Anterior cingulate cortex (tissue), 58 donors: ENCODE measurements at places on chromosomes 3 and 15.

- no peak for DNase-seq
These were observed 34.4 kb downstream of the BOC start for GRCh38 chr3:113245761-113246161.

GRCh38 chr15:57541805-57542504 lies 49.7 kb upstream of the MYZAP start:
- peak; percentile 45 for DNase-seq

DNA sequence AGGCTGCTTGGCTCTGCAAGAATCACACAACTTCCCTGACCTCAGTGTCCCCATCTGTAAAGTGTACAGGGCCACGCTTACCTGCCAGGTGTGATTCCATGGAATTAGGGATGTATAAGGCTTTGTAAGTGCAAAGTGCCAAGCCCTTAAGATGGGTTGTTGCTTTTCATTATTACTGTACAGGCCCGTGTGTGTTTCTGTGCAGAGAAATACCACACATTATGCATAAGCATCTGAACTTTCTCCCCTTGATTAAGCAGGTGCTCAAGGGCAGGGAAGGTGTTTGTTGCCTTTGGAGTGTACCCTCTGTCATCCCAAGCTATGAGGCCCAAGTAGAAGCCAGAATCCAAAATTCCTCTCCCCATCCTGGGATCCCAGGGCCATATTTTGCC lies 13.6 kb upstream of the HRH1 start:
- DNase-seq: no peak

GRCh38 chr3:129226374-129226773 lies 23.0 kb upstream of the COPG1 start:
- no peak for DNase-seq

DNA sequence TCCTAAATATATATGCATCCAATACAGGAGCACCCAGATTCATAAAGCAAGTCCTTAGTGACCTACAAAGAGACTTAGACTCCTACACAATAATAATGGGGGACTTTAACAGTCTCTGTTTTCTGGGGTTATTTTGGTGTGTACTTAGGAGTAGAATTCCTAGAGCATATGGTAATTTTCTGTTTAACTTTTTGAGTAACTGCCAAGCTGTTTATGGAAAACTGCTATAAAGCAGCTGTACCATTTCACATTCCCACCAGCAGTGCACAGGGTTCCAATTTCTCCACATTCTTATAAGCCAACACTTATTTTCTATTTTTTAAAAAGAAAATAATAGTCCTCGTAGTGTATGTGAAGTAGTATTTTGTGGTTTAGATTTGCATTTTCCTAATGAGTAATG lies 68.9 kb downstream of the DOCK3 start:
- no peak for DNase-seq

GRCh38 chr3:73056014-73056844 lies 5.2 kb upstream of the EBLN2 start:
- DNase-seq: no peak

- peak; percentile 77 for DNase-seq
These were observed at the start of gene SOX2 for GRCh38 chr3:181711325-181712135. SOX2 (plus strand) TSS chr3:181711925; CDS start chr3:181712361, 436 bp downstream.

- no peak for DNase-seq
These were observed 525.3 kb upstream of the ZNF717 start for GRCh38 chr3:76310667-76311066.

GRCh38 chr3:14633819-14634424 lies 17.6 kb upstream of the CCDC174 start:
- DNase-seq: no peak

GRCh38 chr15:29032751-29033150 lies 147.0 kb downstream of the APBA2 start:
- DNase-seq: no peak

- DNase-seq: no peak
These were observed 66.5 kb upstream of the P2RY1 start for GRCh38 chr3:152768478-152768877.

GRCh38 chr15:90358124-90359033 lies 6.3 kb downstream of the ZNF774 start:
- no peak for DNase-seq

DNA sequence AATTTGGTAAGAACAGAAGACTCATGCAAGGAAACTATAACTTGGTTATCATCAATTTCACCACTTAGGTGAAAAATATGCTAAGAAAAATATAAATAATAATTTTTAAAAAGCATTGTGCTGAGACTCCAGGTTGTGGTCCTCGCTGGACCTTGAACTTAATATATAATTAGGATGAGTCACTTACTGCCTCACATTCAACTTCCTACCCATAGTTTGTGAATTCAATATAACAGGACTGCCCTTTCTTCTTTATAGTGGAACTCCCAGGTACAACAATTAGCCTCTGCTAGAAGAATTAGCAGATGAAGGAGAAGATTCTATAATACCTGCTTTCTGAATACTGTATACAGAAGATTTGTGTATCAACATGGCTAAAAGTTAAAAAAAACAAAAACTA lies 149.1 kb upstream of the SPRED1 start:
- no peak for DNase-seq

DNA sequence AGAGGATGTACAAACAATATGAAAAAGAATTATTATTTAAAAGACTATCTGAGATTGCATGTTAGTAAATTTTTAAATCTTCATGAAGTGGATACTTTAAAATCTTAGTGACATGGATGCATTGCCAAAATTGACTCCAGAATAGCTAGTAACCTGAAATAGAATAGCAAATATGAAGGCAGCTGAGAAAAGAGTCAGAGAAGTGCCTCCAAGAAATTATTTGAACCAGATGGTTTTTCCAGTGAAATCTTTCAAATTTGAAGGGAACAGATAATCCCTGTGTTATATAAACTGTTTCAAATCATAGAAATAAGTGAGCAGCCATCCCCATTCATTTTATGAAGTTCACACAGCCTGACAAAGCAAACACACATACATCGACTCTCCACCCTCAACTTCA lies 29.6 kb downstream of the FSIP1 start:
- DNase-seq: no peak

DNA sequence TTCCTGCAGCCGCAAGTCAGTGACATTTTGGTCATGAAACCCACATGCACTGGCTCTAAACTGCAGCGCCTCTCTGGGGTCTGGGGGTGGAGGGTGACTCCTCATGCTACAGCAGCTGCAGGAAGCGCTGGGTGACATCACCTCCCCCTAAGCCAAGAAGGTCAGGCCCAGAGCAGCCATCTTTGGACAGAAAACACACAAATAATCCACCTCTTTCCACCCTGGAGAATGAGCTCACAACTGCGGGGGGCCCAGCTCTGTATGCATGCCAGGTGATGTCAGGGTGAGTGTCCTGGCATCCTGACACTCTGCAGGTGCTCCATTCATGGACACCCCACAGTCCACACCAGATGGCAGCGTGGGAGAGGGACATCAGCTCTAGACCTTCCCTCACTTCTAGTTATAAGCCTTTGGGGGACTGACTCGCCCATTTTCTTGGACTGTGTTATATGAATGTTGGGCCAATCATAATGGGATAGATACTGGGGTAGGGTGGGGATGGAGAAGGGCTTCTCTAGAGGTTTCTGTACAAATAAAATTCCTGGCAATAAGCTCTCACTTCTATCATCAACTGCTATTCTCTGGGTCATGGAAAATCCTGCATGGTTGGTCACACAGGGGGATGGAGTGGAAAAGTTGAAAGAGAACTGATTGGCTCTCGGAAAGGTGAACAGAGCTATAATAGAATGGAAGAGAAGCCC lies 70.7 kb upstream of the THBS1 start:
- no peak for DNase-seq

DNA sequence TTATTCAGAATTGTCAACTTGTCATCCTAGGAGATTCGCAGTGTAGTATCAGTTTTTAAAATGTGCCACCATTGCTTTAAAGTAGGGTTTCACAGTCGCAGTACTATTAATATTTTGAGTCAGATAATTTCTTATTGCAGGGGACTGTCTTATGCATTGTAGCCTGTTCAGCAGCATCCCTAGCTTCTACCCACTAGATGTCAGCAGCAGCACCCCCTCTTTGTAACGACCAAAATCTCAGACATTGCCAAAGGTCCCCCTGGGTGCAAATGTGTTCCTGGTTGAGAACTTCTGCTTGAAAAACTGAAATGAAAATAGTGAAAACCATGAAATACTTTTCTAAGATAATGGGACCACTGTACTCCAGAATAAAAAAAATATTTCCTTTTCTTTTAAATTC lies 474.8 kb downstream of the CNTN3 start:
- no peak for DNase-seq

- DNase-seq: no peak
These were observed 987.4 kb downstream of the TUSC7 start for GRCh38 chr3:117696851-117697407.

DNA sequence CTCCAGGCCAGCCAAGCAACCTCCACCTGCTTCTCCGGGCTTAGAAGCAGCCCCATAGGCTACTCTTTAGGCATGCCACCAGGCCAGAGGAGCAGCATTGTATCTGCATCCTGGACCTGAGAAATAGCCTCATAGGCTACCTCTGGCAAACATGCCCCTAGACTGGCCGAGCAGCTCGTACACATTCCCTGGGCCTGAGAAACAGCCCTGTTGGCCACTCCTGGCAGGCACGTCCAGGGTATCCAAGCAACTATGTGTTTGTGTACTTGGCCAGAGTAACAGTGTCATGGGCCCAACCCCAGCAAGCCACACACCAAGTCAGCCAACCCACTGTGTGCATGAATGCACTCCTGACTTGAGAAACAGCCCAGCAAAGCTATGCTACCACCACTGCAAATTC lies 498.7 kb upstream of the CDIN1 start:
- DNase-seq: no peak
